ENCODE measurements at places on chromosomes 12 and 14.

GRCh38 chr12:55008944-55009585 is 10.7 kb upstream of the NEUROD4 start:
- no peak for DNase-seq

DNA sequence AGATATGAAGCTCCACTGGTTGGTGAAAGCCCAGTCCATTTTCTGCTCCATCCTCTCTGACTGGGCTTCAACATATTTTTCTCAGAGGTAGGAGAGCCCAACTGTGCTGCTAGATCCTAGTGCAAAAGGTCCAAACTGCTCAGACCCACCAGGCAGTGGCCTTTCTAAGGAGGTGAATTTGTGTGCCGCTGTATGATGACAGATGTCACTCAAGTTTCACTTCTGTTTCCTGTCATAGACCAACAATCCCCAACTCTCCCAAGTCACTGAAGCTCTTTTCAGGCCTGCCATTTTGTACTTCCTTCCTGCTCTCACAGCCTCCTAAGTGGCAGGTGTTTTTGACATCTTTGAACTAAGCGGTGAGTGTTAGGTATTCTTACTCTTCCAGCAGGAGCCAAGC is 16.4 kb upstream of the RNASE4 start:
- peak; percentile 23 for DNase-seq

DNA sequence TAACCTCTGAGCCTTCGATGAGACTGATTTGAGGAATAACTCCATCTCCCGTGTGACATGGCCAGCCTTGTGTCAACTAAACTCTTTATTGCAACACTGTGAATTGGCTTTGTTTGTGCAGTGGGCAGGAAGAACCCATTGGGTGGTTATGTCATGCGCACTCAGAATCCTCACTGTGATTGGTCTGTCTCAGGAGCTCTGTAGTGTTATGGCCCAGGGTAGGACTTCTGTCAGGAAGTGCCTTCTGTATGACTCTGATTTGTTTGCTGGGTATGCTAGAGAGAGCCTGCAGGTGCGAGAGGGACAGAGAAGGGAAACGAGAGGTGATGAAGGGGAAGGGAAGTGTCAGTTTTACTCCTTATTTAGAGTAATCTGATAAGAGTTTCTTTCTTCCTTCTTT is 71.5 kb upstream of the DCD start:
- no peak for DNase-seq

DNA sequence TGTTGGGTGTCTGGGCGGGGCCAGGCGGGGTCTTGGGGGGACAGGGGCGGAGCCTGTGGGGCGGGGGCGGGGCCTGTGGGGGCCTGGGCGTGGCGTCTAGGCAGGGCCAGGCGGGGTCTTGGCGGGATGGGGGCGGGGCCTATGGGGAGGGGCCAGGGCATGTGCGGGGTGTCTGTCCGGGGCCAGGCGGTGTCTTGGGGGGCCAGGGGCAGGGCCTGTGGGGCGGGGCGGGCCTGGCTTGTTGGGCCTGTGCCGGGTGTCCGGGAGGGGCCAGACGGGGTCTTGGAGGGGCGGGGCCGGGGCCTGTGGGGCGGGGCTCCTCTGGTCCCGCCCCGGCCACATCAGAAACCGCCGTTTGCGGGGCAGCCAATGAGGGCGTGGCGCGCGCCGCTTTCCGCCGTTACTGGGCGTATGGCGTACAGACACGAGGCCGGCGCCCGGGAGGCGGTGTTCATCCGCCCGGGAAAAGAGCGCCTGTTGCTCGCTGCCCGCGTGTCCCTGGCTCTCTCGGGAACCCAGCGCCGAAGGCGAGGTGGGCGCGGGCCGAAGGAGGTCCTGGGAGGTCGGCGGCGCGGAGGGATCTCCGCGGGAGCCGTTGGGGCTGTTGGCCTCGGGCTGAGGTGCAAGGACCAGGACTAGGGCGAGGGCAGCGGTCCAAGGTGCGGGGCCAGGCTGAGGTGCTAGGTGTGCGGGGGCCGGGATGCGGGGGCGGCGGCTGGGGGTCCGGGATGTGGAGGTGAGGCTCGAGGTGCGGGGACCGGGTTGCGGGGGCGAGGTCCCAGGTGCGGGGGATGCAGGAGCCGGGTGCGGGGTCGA is at the start of gene PIWIL1:
Gene PIWIL1, plus strand, starts transcription at position 400 of the 816 bp plus-strand sequence. CDS start 4,705 bp downstream, outside the sequence.
- no peak for DNase-seq

GRCh38 chr12:71161591-71161990 is 3.8 kb upstream of the TSPAN8 start:
- no peak for DNase-seq

- no peak for DNase-seq
Observed at GRCh38 chr12:62252576-62252975, 7.6 kb upstream of the USP15 start.

- no peak for DNase-seq
Observed at GRCh38 chr12:9649532-9649940, 20.0 kb upstream of the CLEC2D start.

GRCh38 chr14:105058521-105059034 is 6.7 kb downstream of the GPR132 start:
- no peak for DNase-seq

DNA sequence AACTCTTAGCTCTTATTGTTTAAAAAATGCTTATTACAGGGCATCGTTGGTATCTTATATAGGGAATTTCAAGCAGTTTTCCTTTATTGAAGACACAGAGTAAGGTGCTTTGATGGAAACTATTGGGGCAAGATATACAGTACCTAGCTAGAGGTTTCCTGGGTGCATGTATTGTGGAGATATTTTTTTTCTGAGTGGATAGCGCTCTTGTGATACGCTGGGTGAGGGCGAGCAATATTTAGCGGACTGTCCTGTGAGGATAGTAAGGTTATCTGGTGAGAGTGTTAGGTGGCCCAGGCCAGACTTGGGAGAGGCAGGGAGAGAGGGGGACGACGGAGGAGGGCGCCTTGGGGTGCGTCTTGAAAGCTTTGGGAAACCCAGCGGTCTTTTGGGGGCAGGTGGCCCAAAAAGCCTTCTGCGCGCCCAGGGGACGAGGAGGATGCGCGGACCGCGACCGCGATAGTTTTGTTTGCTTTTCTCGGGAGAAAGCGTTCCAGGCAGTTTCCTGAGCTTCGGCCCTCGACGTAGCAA is 596 bp upstream of the BICD1 start:
- no peak for DNase-seq

DNA sequence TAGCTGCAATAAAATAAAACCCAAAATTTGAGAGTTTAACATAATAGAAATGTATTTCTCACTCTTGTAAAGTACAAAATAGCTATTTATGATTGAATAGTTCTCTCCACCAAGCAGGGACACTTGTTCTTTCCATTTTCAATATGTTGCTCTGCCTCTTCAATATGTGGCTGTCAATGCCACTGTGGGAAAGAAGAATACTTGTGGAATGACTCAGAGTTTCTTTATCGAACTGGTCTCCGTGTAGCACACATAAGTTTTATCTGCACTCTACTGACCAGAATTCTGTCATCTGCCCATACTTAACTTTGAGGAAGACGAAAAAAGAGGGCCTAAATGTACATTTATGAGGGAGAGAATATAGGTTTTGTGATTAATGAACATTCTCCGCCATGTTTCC is 256.9 kb downstream of the ATXN7L3B start:
- no peak for DNase-seq

GRCh38 chr12:131141514-131141913 is 187.8 kb downstream of the ADGRD1 start:
- DNase-seq: no peak

DNA sequence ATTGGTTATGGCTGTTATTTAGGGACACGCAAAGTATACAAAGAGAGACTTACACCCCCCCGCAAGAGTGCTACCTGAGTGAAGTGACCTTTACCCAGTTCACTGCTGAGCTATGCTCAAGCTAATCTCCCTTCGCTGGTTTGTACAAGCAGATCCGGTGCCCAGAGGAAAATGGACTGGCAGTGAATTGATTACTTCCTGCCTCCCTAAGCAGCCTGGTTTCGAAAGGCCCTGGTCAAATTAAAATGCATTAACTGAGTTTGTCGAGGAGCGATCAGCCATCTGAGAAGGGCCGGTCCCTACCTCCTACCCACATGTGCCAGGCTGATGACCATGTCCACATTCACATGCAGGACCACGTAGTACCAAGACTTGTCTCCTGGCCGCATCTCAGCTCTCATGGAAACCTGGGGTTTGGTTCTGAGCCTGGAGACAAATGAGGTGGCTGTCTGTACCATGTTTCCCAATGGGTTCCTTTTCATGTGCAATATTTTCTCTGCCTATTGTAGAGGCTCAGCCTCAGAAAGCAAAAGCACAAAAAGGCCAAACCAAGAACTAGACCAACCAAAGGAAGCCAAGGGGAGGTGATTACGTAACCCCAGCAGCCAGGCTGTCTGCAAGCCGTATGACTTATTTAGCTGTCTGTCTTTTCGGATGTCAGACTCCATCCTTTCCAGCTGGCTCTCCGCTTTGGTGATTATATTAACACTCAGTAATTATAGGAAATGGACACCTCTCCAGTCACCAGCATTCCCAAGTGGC is 284.7 kb upstream of the PWP1 start:
- no peak for DNase-seq

GRCh38 chr12:15801770-15802744 is 12.9 kb upstream of the EPS8 start:
- no peak for DNase-seq

DNA sequence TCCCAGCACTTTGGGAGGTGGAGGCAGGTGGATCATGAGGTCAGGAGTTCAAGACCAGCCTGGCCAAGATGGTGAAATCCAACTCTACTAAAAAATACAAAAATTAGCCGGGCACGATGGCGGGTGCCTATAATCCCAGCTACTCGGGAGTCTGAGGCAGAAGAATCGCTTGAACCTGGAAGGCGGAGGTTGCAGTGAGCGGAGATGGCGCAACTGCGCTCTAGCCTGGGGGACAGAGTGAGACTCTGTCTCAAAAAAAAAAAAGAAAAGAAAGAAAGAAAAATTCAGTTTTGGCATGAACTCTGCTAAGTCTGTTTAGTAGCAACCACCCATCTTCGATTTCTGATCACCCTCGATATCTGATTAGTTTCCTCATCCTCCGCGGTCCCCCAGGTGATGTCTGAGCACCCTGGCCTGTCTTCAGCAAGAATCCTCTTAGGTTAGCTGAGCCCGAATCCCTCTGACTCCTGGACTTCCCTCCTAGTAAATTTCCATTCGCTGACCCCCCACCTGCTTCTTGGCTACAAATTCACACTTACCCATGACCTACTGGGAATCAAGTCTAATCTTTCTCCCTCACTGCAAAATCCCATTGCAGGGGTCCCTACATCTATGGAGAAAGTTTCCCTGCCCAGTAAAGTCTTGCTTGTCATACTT is 879 bp upstream of the HSPB8 start:
- no peak for DNase-seq

- no peak for DNase-seq
Observed at GRCh38 chr12:109711596-109712461, 1.8 kb upstream of the FAM222A start.

DNA sequence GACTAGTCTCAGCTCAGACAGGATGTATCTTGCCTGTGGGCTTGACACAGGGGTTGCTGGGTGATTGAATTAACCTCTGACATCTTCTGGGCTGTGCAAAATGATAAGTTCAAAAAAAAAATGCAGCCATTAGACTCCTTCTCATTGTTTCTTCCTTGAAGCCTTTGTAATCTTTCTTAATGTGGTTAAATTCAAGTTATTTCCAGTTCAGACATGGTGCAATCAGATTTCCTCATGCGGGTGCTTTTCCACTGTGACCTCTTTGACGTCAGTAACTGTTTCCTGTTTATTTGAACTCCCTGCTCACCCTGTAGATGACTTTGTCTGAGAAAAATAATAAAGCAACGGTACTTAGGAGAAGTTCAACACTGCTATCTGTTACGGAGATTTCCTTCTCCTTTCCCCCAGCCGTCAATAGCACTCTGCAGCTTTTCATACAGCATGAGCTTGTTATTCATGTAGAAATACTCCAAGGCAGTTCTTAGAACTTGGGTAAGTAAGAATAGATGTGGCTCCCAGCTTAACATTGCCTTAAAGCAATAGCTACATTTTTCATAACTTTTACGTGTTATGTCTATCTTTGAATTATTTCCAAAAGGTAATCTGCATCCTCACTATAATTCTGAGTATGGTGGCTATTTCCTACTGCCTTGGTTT is 155.5 kb downstream of the PRKCH start:
- peak; percentile 53 for DNase-seq

GRCh38 chr14:75804570-75805275 is 143.7 kb downstream of the TTLL5 start:
- DNase-seq: no peak

GRCh38 chr14:93032421-93032936 is 83.2 kb downstream of the ITPK1 start:
- DNase-seq: no peak

DNA sequence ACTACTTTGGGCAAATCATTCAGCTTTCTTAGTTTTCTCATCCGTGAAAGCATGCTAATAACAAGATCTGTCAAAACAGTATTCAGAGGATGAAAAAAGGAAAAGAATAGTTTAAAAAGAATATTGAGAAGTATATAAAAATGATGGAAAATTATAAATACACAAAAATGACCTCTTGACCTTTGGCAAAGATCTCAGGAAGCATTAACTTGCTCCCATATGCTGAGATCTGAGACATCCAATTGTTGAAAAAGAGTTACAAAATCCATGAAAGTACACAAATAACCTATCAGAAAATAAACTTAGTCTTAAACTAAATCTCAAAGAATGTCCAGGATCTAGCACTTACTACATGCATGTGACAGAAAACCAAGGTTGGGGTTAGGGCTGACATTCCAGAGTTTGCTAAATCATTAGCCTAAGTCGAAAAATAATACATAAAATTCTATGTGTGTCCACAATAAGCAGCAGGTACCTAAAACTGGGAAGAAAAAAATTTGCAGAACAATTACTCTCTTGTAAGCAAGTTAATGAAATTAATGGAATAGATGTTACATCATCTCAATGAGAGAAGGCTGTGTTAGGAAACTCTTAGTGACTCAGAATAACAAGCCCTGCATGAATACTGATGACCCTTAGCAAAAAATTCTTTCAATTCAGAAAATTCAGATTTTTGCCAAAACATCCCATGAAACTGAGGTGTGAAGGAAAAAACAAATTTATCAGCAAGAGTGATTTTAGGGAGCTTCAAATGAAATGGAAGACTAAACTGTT is 3.4 kb downstream of the PAH start:
- DNase-seq: no peak

DNA sequence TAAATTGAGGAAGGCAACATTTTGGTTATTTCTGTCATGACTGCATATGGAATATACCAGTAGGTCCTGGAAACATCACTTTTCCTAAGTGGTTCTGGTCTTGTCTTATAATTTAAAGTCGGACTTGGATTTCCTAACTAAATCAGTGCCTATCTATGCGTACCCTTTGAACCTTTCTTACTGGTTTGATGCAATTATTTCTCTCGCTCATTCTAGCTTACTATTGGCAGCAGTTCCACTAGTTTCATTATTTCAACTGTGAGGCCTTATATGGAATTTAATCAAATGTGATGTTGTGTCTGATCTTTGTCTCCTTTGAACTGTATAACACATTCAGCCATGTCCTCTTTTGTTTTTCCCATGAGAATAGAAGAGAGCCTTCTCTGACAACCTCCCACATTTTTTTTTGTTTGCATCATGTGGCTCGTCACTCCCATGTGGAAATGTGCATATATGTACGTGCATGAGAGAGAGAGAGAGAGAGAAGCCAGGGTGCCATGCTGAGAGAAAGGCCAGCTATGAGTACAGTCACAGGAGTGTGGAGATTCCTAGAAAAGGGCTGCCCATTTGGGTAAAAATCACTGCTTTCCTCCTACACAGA is 48.0 kb downstream of the AKAP6 start:
- DNase-seq: no peak
